Activated CD8-positive, alpha-beta memory T cell treated with anti-CD3 and anti-CD28 coated beads, Interleukin-2, amount 10 ng/mL, durations not matched to agents 7 days and 5 days (primary cell): ENCODE measurements at places on chromosomes 6 and 20. TPM values are rescaled to one million over a fixed set of nuclear protein-coding genes. Genes with fewer than 3 reads are reported as not detected.
A peak's percentile ranks its signal among the peaks of the same experiment; 100 is the strongest.

ARHGAP40 gene
- total RNA-seq = not detected

BANF2 gene
- total RNA-seq = not detected

LRRC1 gene
- 4.6 TPM for total RNA-seq

BEND3 gene
- 4.7 TPM for total RNA-seq

- no peak for DNase-seq
Observed at GRCh38 chr6:151255811-151256210, 16.0 kb downstream of the AKAP12 start.

- DNase-seq = no peak
Observed at GRCh38 chr6:36207155-36207554, 10.6 kb downstream of the BRPF3 start.

DNA sequence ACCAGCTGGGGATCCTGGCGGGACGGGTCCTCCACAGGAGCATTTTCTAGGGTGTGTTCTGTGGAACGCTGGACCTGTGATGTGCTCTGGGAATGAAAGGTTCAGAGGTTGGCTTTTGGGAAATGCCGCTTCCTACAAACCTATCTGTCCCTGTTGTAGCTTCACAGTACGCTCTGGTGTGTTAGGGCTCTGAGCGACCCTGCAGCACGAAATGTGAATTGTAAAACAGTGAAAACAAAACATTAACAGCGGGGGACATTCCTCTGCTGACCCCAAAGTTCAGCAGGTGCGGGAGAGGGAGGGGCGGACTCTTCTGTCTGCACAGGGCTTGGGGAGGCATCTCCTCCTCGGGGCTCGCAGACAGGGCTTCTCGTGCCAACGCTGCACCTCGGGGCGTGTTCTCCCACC lies 155.9 kb downstream of the NRN1 start:
- DNase-seq = no peak

GRCh38 chr6:169881398-169881797 lies 130.0 kb downstream of the ERMARD start:
- DNase-seq = peak; percentile 34

DNA sequence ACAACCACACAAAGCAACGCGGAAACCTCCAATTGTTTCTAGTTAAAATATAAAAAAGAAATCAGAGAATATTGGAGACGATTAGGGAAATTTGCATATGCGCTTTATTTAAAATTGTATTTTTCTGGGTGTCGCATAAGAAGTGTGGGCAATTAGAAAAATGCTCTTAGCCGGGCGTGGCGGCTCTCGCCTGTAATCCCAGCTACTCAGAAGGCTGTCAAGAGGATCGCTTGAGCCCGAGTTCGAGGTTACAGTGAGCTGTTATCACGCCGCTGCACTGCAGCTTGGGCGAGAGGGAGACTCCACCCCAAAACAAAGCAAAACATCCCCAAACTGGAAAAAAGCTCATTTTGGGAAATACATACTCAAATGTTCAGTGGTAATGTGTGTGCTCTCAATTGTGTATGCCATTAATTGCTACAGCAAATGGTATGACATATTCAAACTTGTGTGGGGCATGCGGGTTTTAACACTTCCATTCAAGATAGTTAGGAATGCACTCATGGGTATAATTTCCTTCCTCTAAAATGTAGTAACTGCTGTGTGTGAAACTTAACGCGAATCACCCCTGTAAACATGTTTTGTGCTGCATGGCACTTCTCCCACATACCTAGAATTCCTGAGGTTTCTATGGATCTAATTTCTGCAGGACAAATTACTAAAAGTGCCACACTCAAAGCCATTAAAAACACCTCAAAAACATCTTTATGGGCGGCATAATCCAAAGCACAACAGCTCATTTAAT lies 54.7 kb upstream of the HFE start:
- DNase-seq = peak; percentile 70
